ENCODE measurements at places on chromosomes 7 and 10.
A peak's percentile ranks its signal among the peaks of the same experiment; 100 is the strongest.

DNA sequence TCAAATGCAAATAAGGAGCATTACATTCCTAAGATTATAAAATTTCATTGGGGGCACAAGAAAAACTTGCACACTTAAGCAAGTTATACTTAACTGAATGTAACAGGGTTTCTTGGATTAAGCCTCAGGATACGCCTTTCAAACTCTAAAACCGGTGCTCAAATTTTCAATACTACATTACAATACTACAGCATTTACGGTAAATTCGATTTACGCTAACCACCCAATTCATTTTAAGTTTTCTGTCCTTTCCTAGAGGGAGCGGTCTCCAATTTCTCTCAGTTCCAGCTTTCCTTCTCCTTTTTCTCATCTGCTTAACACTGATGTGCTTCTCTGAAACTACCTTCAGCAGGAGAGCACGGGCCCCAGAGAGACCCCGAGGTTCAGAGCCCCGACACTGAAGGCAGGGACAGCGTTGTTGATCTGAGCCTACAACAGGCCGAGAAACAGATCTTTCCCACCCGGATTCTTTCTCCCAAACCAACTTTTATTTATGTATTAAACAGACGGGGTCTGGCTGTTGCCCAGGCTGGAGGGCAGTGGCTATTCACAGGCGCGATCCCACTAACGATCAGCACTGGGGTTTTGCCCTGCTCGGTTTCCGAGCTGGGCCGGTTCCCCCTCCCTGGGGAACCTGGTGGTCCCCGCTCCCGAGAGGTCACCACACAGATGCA is 798 bp downstream of the ZNF425 start:
- no peak for DNase-seq

DNA sequence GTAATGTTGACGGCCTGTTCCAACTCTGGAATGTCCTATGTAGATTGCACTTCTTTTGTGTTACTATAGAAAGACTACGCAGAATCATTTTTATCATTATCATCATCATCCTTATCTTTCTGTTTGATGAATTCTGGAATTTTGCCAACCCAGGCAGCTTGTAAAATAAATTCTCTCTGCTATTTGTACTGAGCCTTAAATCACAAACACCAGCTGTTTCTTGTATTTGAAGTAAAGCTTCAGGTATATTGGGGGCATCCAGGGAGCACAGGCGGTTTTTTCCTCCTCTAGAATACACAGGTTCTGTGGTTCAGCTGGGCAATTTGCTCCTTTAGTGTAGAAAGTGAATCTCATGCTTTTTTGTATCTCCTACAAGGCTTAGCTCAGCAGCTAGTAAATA is 14.9 kb upstream of the CPA5 start:
- no peak for DNase-seq

DNA sequence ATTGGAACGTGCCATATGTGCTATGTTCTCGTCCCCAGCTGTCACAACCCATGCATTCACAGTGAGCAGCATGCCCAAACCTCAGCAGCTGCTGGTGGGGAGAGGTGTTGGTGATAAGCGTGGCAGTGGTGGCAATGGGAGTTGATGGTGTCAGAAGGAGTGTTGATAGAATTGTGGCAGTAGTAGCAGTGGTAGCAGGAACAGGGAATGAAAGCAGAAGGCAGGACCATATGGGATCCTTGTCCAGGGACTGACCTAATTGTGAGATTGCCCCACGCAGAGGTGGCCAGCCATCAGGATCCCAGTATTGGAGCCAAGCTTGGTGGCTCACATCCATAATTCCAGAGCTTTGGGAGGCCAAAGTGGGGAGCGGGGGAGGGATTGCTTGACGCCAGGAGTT is 276.3 kb downstream of the GALNT17 start:
- DNase-seq: peak; percentile 81

GRCh38 chr10:78481842-78482241 is 448.2 kb downstream of the RPS24 start:
- DNase-seq: no peak

DNA sequence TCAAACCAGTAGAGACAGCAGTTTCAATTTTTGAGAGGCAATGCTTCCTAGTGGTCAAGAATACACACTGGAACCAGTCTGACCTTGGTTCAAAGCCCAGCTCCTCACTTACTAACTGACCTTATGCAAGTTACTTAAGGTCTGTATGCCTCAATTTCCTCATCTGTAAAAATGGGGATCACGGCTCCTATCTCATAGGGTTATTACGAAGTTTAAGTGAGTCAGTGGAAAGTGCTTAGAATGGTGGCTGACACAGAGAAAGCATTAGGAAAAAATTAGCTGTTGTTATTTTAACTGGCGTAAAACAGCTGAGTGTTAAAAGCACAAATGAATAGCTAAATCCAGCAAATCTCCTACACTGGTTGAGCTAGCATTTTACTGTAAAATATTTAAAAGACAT is 162.4 kb upstream of the LAMB4 start:
- DNase-seq: no peak

DNA sequence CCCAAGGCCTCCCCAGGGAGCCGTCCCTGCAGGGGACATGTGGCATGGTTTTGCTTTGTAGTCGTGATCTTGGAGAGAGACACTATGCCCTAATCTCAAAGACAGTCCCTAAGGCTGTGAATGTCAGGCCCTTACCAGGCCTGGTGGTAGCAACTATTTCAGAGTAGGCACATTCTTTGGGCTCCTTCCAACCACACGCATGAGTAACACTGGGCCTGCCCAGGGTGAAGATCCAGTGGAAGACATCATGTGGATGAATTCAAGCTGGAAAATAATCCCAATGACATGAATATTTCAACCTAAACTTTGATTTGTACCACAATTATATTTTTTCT is 39.5 kb upstream of the INSIG1 start:
- no peak for DNase-seq

- no peak for DNase-seq
Measured at GRCh38 chr7:3043544-3044371, at the start of gene CARD11. CARD11 (minus strand) TSS chr7:3043867; CDS start chr7:2958506, 85,361 bp downstream.

GRCh38 chr7:121294448-121294992 is 34.3 kb upstream of the WNT16 start:
- no peak for DNase-seq

GRCh38 chr10:23191764-23192711 is at the start of gene PTF1A:
PTF1A (plus strand) TSS chr10:23192312; CDS start chr10:23192531, 219 bp downstream.
- no peak for DNase-seq

Data from cerebellar nuclear complex (tissue), 1 donor.